Epithelial cell of proximal tubule (primary cell): ENCODE measurements at places on chromosomes 16 and 17. TPM values are rescaled to one million over a fixed set of nuclear protein-coding genes. Genes with fewer than 3 reads are reported as not detected.

DNA sequence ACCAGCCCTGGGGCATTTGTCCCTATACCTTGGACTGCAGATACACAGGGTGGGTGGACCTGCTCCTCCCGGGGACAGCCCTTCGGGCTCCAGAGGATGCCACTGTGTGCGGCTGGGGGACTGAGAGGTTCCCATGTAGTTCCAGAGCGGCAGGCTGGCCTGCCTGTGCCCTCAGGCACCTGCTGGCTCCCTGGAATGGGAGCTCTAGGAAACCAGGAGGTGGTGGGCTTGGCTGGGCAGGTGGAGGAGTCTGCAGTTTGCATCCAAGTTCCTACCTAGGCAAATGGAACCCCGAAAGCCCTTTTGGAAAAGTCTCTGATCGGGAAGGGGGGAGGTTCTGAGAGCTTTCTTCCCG lies 982 bp downstream of the DBNDD1 start:
- DNase-seq, result no peak

- no peak for DNase-seq
Observed at GRCh38 chr16:69724414-69724873, 1.9 kb downstream of the NQO1 start.

The DPEP2 gene
- total RNA-seq, result not detected in 2 replicates

GRCh38 chr17:52451294-52451861 lies 292.9 kb upstream of the CA10 start:
- no peak for DNase-seq

DNA sequence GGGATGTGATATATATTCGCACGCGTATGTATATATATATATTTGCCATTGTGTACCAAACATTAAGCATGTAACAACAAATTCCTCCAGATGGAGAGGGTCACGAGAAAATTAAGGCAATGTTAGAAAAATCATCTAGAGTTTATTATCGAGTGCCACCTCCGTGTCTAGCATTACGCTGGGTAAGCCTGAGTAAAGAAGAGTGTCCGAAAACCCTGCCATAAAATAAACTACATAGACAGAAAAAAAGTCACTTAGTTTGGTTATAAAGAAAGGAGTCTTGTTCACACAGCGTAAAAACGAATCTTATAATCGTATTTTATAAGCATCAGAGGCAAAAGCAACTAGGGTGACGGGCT lies 644 bp upstream of the RHOT1 start:
- DNase-seq, result no peak

The CACNA1H gene
- total RNA-seq, result 0.22 and 0.29 TPM in 2 replicates

DNA sequence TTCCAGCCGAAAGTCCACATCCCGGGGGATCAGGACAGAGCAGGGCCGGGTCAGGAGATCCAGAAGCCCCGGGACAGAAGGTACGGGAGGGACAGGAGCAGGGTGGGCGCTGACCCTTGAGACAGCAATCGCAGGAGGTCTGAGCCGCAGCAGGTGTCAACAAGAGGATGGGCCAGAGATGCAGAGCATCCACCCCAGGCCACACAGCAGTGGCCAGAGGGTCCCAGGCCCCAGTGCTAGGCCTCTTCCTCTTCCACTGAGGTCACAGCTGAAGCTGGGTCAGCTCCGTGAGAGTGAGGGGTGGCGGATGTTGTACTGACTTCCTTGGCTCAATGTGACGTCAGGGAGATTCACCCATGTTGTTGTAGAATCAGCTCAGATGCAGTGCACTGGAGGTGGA lies 8.7 kb upstream of the RNF213 start:
- no peak for DNase-seq

The FOXN1 gene
- not detected in 2 replicates for total RNA-seq

- no peak for DNase-seq
Observed at GRCh38 chr16:70749681-70750601, 51.0 kb downstream of the VAC14 start.
